ENCODE measurements at places on chromosomes 7 and 10.
A peak's percentile ranks its signal among the peaks of the same experiment; 100 is the strongest.

GRCh38 chr10:74081192-74081803 lies 69.3 kb downstream of the AP3M1 start:
- peak; percentile 31 for DNase-seq

- no peak for DNase-seq
These were observed 29.6 kb downstream of the SLC16A12 start for GRCh38 chr10:89505640-89506275.

GRCh38 chr7:2644562-2645273 lies 12.9 kb downstream of the TTYH3 start:
- DNase-seq, result no peak

DNA sequence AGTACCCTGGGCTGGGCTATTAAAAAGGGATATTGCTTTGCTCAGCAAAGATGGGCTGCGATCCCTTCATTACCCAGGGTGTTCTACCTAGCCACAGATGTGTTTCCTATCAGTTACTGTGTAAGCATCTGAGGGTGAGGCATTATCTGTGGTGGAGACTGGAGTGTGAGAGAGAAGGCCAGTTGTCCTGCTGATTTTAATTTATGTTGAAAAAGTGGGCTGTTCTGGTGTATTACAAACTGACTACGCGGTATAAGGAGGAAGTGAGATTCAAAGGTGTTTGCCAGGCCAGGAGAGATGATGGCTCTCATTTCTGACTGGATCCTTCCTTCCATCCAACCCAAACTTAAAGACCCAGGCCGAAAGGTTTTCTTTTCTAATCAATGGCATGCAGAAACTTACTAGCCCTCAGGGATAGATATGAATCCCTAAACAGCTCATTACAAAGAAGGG lies 7.6 kb downstream of the TCF7L2 start:
- no peak for DNase-seq

DNA sequence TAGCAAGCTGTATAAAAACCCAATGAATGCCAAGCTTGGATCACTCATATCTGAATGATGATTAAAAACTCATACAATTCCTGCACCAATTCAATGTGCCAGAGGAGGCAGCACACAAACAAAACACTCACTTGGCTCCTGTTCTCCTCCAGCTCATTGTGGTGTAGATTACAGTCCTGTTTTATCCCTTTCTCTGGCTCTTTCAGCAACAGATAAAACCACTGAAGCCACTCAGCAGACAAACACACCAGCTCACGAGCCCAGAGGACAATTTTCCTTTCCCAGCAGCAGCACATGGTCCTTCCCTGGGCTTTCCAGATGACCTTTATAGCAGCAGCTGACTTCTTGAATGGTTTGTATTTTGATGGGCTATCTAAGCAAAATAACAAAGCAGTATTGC lies 107.3 kb upstream of the STARD3NL start:
- no peak for DNase-seq

GRCh38 chr7:30795161-30795948 lies 24.1 kb downstream of the MINDY4 start:
- DNase-seq, result no peak

DNA sequence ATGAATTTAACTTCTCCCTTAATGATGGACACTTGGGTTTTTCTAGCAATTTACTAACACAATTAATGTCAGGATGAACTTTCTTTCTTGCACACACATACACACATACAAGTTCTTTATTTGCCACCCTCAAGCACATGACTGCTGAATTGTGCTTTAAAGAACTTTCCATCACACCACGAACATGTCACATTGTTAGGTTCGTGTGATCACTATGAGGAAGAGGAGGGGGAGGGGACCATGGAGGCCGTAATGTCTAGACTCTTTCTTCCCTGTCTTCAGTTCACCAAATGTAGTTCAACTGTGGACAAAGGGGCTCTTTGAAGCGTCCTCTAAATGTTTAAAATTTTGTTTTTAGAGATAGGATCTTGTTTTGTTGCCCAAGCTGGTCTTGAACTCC lies 31.0 kb downstream of the NUP42 start:
- no peak for DNase-seq

- DNase-seq, result no peak
These were observed 69.7 kb upstream of the NEUROD6 start for GRCh38 chr7:31410265-31410664.

DNA sequence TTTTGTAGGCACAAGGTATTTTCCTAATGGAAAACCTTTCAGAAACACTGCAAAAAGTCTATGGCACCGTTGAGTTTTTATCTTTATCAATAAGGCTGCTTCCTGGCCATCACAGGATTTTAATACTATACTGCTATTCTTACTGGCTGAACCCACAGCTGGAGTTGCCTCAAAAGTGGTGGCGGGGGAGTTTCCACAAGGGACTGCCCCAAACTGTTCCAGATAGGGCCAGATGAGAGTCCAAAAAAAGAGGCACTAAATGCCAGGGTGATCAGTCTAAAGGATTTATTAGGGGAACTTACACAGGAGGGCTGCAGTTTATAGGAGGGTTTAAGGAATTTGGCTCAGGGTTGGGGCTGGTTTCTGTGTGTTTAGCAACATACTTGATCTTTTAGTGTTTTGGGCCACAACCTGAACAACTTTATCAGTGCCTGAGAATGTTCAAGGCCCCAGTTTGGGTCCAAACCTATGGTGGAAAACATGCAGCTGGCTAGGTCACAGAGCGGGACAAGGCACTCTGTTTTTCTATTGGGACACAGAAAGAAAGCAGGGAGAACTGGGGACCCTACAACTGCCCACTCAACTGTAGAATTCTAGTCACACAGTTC lies 41.4 kb downstream of the STAM start:
- peak; percentile 54 for DNase-seq

- no peak for DNase-seq
These were observed 2.9 kb downstream of the PITRM1 start for GRCh38 chr10:3169673-3170072.

DNA sequence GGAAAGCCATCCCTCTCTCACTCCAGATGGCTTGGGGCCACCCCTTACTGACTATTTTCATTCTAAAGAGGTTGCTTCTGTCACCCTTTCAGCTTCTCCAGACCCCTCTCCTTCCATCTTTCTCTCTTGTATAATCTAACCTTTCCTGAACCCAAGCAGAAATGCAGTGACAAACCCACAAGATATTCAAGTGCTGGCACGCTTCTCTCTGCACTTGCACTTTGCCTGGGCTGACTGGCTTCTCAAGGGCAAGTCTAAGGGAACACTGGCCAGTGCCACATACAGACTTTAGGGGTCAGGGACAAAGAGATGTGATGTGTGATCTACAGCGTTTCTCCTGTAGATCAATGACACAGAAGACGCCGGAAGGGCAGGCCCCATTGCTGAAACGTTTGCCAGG lies 150.4 kb upstream of the LANCL2 start:
- DNase-seq, result no peak

DNA sequence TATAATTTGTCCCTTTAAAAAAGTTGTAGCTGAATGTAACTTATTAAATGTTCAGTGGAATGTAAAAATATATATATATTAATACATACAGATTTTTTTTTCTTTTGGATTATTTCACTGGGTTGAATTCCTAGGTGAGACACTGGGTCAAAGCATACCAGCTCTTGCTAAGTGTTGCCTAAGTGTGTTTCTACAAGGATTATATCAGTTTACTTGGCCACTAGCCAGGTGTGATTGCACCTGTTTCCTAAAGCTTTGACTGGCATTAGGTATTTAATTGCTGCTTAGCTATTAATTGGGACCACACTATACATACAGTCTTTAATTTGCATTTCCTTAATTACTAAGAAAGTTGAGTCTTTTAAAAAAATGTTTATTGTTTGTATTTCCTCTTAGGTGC lies 5.5 kb upstream of the ELOVL3 start:
- no peak for DNase-seq

- DNase-seq, result no peak
These were observed 8.2 kb upstream of the DDIT4 start for GRCh38 chr10:72265508-72265907.

DNA sequence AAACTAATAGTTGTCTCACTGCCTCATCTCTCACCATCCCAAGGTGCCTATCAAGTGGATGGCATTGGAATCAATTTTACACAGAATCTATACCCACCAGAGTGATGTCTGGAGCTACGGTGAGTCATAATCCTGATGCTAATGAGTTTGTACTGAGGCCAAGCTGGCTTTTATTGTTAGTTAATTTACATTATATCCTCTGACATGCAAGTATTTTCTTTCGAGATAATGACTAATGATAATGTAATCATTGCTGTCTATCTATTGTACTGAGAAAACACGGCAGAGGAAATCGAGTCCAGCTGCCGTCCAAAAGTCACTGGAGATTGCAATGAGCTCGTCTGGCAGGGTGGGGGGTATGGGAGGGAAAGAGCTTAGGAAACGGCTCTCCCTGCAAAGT lies 172.4 kb upstream of the LANCL2 start:
- no peak for DNase-seq
